ENCODE measurements at places on chromosomes 2 and 18.

DNA sequence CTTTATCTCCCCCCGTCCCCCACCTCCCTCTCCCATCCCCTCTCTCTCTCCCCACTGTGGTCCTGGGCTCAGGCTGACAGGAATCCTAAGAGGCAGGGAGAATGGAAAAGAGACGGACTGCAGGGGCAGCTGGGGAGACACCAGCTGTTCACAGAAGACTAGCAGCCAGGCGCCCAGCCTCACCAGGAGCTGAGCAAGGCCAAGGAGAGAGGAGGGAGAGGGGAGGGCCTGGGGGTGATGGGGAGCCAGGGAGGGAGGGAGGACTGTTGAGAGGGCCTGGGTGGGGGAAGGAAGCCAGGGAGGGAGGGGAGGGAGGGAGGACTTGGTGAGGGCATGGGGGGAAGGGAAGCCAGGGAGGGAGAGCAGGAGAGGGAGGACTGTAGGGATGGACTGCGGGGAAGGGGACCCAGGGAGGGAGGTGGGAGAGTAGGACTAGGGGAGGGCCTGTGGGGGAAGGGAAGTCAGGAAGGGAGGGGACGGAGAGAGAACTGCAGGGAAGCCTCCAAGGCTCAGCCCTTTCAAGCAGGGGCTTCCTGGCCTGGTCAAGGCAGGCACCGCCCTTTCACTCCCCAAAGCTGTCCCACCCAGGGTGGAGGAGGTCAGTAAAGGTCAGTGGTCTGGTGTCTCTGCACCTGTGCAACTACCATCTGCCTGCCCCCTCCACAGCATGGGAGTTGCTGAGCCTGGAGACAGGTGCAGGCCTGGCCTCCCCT is 517.7 kb upstream of the MYT1L start:
- no peak for DNase-seq

DNA sequence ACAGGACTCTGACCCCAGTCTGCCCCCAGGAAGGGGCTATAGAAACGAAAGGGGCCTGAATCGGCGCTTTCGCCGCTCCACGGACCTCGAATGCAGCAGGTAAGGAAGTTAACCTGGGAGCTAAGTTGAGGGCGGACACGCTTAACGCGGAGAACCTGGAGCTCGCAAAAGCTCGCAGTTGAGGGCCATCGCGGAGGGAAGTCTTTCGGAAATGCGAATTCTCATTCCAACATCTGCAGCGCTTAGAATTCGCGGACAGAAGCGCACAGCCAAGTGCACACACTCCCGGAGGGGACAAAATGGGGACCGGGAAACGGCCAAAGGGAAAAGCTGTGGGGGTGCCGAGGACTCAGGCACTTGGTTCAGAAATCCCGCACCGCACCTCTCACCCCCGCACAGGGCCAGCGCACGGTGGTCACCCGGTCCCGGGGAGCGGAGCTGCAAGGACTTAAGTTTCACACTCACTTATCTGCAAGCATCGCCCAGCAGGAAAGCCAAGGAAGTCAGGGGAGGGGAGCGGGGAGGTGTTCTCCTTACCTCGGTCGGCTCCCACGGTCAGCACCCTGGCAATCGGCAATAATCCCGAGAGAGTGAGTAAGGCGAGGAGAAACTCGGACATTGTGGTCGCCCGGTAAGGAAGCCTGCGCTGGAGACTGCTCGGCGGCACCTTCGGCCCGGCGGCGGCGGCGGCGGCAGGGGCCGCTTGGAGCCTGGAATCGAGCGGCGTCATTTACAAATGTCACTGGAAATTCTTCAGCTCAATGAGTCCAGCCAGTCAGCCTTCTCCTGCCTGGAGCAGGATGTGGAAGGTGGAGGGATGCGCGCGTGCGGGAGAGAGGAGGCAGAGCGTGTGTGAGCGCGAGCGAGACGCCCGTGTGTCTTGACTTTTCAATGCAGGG is 456 bp downstream of the LRP1B start:
- peak; percentile 48 for DNase-seq

DNA sequence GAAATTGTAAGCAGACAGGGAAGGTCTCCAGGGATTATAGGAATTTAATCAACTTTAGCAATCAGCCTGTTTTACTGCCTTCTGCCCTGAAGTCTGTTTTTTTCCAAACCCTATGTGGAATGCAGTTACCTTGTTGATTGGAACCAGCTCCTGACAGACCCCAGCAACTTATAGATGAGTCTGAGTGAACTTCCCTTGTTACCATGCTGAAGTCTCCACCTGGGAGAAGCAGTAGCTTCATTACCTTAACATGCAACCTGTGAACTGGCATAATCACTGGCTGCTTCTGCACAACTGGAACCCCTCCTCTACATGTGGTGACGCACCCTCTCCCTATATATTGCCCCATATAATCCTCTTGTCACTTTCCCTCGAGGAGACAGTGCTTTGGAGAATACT is 226.3 kb upstream of the SPOPL start:
- no peak for DNase-seq

DNA sequence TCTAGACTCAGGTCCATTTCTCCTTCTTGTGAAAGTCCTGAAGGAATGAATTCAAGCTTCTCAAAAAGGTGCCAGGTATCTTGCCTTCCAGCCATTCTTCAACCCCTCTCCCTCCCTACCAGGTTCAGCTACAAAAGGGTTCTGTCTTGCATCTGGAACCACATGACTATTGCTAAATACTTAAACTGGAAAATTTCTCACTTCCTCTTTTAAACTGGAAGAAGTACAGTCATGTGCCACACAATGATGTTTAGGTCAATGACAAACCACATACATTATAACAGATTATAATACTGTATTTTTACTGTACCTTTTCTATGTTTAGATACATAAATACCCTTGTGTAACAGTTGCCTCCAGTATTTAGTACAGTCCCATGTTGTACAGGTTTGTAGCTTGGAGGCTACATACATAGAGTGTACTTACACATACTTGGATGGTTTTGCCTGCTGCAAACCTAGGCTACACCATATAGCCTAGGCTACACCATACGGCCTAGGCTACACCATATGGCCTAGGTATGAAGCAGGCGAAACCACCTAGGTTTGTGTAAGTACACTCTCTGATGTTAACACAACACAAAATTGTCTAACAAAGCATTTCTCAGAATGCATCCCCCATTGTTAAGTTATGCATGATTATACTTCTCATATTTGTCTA is 142.0 kb upstream of the DNMT3A start:
- DNase-seq = no peak

DNA sequence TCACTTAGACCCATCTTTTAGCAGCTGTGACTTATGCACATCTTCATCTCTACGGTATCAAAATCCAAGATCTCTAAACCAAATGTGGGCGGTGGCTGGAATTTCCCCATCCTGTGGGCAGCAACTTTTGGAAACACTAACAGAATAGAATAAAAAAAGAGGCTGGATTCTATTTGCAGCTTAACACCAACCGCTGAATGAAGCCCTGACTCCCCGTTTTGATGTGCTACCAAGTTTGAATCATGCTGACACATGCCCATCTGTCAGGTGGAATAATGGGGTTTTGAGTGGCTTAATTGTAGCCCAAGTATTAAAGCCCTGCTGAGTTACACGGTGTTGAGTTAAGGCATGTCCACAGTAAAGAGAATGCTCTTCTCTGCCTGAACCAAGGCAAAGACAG is 165.2 kb downstream of the MTCL1 start:
- DNase-seq = no peak

DNA sequence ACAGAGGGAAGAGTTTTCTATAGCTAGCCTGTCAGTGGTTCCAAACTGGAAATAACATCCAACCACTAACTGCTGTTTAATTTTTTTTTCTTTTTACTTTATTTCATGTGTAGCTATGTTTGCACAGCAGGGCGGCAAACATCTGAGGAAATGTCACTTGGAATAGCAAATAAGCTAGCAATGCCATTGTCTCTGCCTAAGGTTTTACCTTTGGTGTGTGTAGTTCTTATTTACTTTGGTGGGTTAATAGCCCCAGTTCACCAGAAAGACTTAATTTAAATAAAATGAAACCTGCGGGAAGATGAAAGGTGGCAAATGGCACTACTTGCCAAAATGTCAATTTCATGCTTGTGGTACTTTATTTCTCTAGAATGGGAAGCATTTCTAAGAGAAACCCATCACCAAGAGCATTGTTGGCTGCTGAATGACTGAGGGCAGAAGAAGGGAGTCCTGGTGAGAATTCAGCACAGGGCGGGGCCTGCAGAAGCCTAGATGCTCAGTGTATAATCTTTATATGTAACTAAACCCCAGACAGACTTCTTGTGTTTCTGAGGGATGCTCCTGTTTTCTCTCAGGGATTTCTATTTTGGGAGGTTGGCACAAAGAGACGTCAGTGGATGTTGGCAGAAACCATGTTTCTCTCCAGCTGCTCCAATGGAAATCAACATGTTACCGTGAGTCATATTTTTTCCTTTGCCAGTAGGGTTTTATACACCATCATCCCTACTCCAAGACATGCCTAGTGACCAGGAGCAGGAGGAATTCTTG is 300.4 kb upstream of the NT5C1B start:
- no peak for DNase-seq

DNA sequence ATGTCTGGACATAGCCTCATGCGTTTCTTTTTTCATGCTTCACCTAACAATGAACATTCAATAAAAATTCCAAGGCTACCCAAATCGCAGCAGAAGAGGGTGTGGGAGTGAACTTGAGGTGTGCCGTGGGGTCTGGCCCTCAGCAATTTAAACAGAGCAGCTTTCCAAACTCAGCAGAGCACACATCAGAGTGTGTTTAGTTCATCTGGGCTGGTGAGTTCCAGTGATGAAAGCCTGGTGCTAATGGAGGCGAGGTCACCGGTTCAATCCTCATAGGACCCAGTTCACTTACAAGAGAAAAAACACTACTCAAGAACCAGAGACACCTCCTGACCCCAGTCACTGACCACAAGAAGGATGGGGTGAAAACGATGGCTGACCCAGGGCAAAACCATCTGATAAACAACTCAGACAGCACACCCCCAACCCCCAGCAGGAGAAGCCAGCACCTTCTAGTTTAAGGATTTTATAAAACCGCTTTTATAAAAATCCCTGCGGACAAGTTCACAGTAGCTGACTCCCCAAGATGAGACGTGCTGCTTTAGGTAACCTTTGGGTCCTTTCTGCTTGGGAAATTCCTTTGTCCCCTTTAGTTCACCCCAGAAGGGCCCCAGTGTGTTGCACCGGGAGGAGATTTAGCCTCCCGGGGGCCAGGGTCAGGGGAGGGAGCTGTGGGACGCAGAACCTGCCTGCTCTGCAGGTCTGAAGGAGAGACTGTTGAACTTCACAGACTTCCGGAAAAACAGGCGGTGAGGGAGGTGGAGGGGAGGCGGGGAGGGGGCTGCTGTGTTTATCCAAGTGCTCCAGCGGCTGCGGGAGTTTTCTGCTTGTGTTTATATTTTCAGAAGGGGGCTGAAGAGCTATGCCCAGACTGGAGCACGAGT is 152.7 kb upstream of the SOX11 start:
- no peak for DNase-seq

DNA sequence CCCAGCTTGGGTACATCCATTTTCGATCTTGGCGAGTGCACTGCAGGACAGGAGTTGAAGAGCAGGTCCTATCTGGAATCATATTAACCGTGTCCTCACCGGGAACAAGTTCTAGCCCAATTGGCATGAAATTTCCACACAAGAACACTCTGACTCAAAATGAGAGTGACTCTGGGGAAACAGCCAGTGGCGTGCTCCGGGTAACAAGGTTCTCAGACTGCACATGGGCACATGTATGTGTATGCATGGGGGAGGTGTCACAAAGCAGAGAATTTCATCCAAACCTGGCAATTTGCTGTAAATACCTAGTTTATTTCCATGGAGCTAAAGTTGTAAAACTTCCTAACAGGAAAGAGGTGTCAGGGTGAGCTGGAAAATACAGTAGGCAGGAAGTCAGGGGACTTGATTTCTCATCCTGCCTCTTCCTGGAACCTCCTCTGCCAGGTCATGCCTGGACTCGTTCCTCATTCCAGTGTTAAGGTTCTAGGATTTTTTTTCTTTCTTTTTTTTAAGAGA is 1.7 kb downstream of the TUBB6 start:
- no peak for DNase-seq

- DNase-seq = no peak
These were observed 358.7 kb upstream of the TNP1 start for GRCh38 chr2:217218269-217219163.

DNA sequence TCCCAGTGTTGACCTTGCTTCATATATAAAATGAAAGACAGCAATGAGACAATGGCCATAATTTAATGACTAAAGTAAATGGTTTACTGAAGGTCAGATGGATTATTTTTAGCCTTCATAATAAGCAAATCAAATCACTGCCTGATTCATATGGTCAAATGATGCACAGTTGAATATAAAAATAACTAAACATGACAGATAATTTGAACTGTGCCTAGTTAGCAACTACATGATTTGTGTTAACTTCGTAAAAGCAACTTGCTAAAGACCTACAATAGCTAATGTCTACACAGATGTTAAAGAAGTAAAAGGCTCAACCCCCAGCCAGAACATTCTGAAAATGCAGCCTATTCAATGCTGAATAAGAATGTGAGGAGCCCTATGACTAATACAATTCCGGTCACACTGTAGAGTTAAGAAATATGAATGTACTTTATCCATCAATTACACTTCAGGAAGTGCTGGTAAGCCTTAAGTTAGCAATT is 590.8 kb upstream of the CDH2 start:
- no peak for DNase-seq

- no peak for DNase-seq
These were observed 176.1 kb downstream of the PTPRM start for GRCh38 chr18:7743256-7743655.

- DNase-seq = no peak
These were observed 658.8 kb upstream of the ID2 start for GRCh38 chr2:8022908-8023640.

DNA sequence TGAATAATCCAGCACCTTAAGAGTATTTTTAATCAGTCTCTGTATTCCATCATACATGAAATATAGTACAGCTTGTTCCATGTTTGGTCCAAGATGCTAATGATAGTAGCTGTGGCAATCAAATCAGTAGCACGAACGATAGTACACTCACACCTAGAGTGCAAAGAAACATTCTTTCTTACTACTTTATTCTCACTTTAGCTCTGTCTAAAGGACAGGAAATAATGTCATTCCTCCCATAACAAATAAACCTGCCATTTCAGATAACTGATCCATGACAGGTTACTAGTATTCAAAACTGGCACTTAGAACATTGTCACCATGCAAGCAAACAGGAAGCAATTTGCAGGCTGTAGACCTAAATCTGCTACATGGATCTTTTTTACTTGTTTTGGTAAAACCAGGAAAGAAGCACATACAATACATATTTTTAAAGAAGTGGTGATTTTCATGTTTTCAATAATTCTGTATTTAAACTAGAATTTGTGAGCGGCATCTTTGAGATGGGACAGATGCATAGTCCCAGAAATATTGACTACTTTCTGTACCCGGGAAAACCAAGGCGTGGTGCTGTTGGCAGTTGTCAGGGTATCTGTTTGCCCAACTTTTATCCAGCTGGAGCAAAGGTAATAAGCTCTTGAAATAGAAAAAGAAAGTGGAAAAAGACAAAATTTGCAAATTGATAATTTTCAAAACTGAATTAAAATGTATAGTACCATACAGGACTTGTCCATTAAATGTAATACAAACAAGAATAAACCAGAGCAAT is 49.5 kb downstream of the IKZF2 start:
- DNase-seq = no peak

- no peak for DNase-seq
These were observed 39.8 kb upstream of the ALPP start for GRCh38 chr2:232338759-232339106.

- DNase-seq = no peak
These were observed 213.6 kb downstream of the ATAD2B start for GRCh38 chr2:23713351-23713750.
